AG09309 (cell line): ENCODE measurements at places on chromosomes 6 and 20.

DNA sequence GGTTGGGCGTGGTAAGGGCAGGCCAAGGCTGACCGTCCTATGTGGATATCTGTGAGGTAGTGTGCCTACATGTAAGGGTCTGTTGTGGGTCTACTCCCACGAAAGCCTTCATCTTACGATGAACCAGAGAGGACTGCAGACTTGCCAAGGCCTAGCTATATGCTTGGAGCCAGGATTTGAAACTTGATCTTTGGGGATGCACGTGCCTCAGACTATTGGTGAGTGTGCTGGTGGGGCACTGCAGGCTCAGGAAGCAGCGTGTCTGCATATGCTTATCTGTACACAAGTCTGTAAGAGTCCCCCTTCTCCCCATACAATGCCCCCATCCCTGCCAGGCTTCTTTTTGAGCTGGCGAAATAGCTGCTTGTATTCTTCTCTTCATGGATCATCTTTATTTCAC is 17.9 kb downstream of the PLCG1 start:
- no peak for DNase-seq

- no peak for DNase-seq
Observed at GRCh38 chr20:44302026-44302669, 8.9 kb downstream of the FITM2 start.

DNA sequence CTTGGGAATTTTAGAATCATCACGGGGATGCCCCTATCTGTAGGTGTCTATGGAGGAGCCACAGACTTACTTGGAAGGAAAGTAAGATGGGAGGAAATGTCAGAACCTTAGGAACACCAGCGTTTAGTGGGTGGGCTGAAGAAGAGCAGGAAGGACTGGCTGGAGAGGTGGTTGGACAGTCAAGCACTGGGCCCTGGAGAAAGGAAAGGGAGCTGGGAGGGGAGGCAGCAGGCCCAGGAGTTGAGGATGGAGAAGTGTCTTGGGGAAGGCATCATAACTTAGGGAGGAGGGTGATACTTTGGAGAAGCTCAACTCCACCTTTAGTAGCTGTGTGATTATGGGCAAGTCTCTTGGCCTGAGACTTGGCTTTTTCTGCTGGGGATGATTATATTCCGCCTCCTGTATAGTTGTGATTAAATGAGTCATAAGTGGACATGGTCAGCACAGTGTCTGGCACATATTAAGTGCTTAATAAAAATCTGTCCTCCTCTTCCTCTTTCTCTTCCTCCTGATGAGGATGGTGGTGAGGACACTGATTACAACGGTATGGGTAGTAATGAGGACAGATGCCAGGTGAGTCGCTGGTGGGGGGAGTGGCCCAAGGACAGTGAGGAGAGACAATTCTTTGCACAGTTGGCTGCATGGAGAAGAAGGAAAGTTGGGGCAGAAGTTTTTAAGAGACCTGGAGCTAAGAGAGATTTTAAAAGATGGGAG is 125.7 kb downstream of the TOX2 start:
- DNase-seq = no peak

DNA sequence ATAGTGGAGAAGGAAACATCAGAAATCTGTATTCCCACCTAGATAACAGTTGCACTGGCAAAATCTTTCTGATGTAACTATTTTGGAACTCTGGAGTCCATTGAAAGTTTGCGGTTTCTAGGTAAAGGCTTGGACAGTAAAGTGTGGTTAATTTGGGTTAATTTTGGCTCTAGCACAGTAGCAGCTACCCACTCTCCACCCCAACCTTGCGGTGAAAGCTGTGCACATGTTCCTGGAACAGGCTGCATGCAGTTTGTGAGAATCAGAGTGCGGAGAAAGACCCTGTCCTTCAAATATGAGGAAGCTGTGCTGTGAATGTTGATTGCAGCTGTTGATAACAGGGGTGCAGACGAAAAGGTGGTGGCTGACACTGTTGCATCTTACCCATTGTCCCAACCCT is 38.4 kb downstream of the SMOC2 start:
- no peak for DNase-seq

DNA sequence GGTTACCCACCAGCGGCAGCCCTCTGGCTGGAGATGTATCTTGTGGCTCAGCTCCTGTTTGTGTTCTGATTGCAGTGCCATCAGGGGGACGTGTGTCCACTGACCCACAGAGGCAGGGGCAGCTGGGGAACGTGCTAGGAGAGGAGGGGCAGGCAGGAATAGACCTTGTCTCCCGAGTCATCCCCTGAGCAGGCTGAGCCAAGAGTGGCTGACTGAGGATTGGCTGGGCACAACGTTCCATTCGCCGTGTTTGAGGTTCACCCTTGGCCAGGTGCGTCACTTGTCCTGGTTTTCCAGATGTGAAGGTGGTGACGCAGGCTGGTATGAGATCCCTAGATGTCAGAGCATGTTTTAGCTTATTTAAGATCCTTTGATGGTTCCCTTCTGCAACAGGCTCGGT is 57.7 kb downstream of the ADNP start:
- no peak for DNase-seq

GRCh38 chr20:60591172-60591799 is 633.1 kb downstream of the CDH26 start:
- DNase-seq = no peak

DNA sequence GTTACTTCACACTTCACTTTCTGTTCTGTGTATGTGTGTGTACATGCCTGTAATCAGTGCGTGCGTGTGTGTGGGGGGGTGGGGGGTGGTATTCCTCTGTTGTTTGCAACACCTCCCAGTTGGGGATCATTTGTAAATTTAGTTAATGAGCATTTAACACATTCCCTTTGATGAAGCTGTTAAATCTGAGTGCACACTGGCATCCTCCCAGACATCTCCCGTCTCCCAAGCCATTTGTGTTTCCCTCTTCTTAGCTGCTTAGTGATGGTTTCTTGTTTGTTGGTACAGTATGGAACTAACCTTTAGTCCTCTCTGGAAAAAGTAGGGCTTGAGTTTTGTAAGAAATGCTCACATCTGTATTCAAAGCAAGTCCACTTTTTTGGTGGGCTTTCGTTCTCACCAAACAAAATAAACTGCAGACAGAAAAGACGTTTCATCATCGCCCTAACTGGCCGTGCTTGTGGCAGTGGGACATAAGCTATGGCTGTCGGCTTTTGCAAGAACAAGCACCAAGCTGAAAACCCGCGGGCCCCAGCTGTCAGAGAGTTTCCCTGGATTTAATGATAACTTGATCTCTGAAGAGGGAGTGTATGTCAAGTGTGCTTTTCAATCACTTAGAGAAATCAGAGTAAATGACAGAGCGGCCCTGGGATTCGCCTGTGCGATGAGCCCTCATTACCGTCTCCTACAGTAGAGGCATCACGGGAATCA is 54.9 kb upstream of the SASH1 start:
- no peak for DNase-seq

GRCh38 chr20:33032555-33032954 is 1.1 kb downstream of the BPIFB6 start:
- no peak for DNase-seq

DNA sequence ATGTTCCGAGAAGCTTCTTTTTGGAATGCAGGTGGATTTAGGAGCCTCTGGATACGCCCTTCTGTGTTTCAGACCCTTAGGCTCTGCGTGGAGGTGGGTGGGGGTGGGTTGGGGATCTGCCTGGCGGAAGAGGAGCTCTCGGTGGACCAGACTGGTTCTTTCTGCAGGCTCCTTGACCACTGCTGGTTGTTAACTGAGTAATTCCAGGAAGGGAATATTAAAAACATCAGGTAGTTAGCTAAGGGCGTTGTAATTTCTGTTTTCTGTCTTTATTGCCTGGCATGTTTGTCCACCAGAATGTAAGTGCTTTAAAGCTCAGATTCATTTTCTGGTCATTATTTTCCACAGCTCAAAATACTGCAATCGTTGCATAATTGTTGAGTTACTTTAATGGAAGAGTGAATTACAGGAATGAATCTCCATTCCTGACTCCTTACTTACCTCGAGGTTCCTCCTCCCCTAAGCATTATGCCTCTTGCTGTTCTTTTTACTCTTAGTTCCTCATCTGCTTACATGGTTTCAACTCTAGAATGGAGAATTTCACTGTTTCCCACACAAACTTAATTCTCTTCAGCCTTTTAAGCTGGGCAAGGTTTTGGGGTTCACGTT is 5.9 kb downstream of the CDYL start:
- DNase-seq = no peak

- peak; percentile 61 for DNase-seq
Observed at GRCh38 chr6:36642913-36643817, 35.3 kb upstream of the CDKN1A start.

DNA sequence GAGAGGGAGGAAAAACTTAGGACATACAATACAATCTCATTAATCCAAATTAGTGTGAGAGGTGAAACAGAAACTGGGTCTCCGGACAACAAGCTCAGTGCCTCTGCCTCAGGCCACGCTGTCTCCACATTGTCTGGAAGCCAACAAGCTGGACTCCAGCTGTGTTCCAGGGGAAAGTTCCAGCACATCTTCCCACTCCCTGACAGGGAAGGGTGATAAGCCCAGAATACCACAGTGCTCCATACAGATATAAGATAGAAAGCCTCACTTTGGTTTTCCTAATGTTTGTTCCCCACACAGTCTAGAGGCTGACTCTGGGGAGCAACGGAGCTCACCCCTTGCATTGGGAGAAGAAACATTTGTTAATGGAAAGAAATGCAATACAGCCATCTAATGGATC is 117.1 kb upstream of the SPTLC3 start:
- no peak for DNase-seq

DNA sequence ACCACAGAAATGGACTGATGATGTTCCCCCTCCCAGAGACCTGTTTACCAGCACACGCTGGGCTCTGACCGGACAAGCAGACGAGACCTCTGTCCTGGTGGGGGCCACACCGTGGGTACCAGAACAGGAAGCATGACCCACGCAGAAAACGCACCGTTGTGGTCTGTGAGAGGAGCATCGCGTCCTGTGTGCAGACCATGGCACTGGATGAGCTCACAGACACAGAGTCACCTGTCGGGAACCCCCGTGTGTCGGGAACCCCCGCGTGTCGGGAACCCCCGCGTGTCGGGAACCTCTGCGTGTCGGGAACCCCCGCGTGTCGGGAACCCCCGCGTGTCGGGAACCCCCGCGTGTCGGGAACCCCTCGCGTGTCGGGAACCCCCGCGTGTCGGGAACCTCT is 37.4 kb downstream of the MYT1 start:
- no peak for DNase-seq

DNA sequence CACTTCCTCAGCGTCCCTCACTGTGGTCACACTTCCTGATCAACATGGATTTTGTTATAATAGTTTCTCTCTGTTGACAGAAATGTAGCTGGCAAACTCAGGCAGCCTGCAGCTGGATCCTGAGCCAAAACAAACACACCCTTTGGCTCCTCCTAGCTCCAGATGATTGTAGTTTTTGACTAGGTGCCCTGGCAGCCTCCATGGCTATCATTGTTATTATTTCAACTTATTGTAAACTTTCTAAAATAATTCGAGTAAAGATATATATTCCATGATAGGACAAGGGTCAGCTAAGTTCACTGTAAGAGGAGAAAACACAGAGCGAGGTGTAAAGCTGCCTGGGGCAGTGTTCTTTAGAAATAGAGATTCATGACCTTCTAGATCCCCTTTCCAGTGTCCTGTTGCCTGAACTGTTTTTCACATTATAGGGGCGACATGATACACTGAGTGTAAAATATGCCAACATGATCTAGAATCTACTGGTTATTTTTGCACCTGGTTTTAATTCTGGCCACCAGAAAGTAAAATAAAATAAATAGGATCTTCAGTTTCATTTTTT is 98.2 kb upstream of the HDGFL1 start:
- peak; percentile 5 for DNase-seq

- no peak for DNase-seq
Observed at GRCh38 chr6:33029328-33030184, 20.2 kb upstream of the HLA-DOA start.
